T-helper 1 cell (primary cell): ENCODE measurements at places on chromosomes 5 and 9.

DNA sequence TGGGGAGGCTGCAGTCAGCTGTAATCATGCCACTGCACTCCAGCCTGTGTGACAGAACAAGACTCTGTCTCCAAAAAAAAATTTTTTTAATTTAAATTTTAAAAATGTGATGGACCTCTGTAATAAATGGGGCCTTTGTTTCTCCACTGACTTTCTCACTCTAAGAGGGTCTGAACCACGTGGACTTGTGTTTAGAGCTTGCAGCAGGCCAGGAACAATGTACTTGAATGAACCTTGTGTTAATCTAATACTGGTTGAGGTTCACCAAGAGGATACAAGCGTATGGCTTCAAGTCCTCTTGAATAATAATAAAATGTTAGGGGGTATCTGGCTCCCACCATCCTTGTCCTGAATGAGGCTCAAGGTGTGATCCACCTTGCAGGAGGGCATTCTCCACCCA is 14.4 kb upstream of the SLC2A8 start:
- no peak for DNase-seq

- DNase-seq, result no peak
These were observed 505.7 kb upstream of the ARRDC3 start for GRCh38 chr5:91888810-91889209.

- no peak for DNase-seq
These were observed 39.9 kb downstream of the DUSP1 start for GRCh38 chr5:172730981-172731679.

DNA sequence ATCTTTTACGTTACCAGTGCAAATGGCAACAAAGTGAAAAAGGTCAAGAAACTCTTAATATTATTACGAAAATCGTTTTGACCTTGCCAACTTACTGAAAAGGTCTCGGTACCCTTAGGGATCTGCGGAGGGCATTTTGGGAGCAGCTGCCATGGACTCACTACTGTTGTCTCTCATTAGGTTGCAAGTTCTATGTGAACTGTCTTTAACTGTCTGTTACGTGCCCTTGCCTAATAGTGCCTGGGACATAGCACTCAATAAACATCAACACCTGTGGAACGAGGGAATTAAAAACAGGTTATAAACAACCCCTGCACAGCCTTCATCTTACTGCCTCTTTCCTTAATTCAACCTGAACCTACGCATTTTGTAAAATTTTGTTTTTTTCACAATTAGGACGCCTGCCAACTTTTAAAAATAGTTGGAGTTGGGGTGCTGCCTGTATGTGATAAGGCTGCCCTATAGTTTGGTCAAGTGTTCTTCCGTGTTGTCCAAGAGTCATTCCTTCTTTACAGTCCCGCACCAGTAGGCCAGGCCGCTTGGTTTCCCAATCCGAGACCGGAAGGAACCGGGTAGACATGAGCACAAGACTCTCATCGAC is 527 bp upstream of the SREK1 start:
- no peak for DNase-seq

DNA sequence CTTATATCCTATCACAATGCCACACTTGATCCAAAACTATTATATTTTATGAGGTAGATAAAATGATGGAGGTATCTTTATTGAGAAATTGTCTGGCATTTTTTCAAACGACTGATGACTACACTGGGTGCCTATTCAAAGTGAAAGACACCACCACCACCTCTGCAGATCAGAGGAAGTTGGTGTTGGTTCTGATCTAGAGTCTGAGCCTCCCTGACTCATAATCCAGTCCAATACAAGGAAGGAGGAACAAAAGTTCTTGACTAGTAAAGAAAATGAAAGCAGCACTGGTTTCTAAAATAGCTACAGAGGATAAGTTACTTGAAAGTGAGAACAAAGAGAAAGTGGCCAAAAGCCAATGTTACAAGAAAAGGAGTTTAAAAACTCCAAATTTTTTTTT is 139.9 kb downstream of the RFX3 start:
- DNase-seq, result no peak

GRCh38 chr5:8366266-8366665 is 497.3 kb downstream of the MTRR start:
- DNase-seq, result no peak

DNA sequence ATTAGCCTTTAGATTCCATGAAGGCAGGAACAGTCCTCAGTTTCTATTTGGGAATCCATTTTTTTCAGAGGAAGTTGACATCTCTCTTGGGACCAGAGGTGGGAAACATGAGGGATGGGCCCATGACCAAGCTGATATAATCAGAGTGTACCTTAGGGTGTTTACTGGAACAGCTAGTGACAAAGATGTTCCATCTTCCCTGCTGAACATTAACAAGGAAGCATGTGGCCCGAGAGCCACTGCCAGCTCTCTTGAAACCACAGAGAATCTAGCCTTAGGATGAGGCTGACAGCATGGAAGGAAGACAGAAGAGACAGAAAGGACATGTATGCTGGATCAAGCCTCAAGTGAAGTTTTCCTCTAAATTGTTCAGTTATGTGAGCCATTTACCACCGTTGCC is 16.0 kb downstream of the AQP3 start:
- DNase-seq, result no peak

GRCh38 chr5:139854953-139855352 is 59.3 kb downstream of the PSD2 start:
- no peak for DNase-seq

GRCh38 chr5:68033961-68034571 is 181.5 kb upstream of the PIK3R1 start:
- no peak for DNase-seq

DNA sequence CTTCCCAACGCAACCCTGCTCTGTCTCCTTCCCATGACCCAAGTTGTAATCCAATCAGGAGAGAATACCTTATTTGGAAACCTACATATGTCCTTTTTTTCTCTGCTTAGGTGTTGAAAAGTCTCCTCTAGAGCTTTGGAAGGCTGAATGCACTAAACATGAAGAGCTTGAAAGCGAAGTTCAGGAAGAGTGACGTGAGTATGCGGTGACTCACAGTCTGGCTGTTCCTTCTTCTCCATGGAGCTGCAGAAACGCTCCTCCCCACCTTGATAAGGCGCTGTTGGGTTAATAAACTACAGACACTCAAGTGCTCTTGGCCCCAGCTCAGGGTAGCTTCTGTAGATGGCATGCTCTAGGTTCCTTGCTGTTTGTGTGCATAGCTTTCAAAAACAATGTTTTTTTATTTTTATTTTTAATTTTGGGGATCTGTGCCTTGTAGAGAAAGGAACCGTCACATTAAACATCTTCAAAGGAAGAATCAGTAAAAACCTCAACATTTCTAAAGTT is 30.7 kb downstream of the RAI14 start:
- no peak for DNase-seq

DNA sequence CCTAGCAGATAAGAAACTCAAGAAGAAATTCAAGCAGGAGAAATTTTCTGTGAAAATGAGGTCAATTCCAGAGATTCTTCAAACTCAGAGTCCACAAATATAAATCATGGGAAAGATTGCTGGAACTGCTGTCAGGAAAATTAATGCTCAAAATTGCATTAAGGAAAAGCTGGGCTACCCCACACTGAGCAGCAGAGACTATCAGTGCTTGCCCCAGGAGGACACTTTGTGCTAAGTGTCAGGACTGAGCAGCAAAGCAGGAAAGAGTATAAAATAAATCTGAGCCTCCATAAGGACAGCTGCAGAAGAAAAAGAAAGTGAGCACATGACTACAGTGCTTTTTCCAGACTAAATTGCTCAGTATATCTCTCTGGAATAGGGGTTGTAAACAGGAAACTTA is 81.6 kb downstream of the RGS7BP start:
- DNase-seq, result no peak

DNA sequence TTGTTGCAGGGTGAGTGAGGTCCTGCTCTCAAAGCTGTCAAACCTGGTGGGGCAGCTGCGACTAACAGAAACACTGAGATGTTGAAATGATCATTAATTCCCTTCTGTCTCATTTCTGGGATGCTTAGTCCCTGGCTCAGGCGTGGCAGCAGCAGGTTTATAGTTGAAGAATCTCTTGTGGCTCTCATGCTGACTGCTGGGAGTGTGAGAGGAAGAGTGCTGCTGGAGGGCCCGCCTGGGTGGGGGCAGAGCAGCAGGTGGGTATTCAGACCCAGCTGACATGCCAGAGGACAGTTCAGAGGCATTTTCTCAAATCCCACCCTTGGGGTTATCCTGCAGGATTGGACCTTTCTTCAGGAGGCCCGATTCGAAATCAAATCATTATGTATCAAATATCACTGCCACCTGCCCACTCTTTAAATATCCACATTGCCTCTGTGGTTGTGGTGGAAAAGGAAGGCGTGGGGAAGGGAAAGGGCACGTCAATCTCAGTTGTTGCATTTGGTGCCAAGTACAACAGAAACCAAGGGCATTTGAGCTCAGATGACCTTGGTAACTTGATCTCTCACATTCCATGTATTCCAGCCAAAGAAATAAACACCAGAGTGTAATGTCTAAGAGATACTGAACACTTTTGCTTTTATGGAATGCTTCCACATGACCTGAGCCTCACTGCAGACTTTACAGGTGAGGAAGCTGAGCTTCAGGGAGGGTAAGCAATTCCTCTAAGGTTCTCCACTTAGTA is 224.3 kb downstream of the AOPEP start:
- no peak for DNase-seq

- no peak for DNase-seq
These were observed 255.3 kb upstream of the SMARCA2 start for GRCh38 chr9:1759771-1760300.

- DNase-seq, result no peak
These were observed 28.0 kb upstream of the IRX2 start for GRCh38 chr5:2779459-2779858.
